Activated CD4-positive, alpha-beta T cell treated with anti-CD3 and anti-CD28 coated beads for 1 hour (primary cell): ENCODE measurements at places on chromosomes 7 and 10.

DNA sequence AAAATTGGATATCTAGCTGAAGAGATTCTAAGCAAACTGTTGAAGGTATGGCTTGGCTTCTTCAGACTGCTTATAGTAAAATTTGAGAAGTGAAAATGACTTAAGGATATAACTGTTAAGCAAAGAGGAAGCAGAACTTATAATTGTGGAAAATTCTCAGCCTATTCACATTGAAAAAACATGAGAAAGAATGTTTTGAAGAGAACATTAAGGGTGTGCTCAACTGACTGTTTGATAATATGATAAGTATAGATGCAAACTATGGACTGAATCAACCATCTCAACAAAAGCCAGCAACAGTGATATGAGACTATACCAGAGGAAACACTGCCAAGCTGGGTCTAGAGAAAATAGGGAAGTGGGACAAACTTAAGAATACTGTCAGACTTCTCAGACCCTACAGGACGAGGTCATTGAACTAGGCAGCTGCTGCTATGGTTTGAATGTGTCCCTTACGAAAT lies 133.1 kb upstream of the PPP1R3A start:
- no peak for DNase-seq

- DNase-seq = no peak
Observed at GRCh38 chr10:69815104-69815503, 13.4 kb downstream of the COL13A1 start.

GRCh38 chr7:132073920-132074589 lies 502.2 kb downstream of the PLXNA4 start:
- DNase-seq = no peak

- DNase-seq = no peak
Observed at GRCh38 chr7:135257-135653, 57.1 kb upstream of the FAM20C start.

DNA sequence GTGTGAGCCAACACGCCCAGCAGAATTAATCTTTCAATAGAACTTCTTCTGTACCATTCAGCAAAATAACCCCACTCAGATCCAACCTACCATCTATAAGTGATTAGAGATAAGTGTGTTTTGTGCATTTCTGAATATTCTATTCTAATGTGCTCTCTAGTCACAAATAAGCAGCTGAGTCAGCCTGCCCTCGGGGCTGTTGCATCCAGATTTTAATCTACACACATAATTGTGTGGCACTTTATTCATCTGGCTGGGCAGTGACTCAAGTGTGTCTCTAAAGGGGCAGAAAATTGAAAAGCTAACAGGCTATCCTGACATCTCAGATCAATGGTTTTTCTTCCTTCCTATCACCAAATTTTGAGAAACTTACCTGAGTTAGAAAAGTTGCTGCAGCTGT lies 60.3 kb downstream of the PRR15 start:
- no peak for DNase-seq

DNA sequence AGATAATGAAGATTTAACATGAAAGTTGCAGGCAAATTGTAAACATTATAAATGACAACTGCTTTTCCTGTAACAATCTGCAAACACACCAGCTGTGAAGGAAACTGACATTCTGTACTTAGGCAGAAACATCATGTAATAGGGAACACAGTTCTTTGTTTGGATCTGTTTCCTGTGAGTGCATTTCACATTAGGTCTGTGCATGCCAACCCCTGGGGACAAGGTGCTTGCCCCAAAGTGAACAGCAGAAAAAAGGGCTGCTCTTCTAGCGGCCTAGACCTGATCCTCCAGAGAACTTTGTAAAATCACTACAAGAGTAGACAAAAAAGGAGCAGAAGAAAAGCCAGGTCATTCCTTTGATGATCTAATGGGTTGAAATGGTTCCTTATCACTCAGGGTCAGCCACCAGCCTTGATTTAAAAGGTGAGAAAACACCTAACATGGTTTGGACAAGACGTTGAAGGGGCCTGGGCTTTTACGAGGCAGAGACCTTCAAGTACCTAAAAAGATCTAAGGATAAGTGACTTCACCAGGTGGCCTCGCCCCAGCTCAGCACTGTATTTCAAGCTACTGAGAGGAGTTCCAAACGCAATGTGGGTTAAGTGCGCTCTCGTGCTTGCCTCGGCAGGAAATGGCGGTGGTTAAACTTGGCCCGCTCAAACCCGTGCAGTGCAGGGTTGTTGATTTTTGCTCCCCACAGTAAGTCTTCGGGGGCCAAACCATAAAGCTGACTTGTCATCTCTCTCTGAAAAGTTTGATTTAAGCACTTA lies 249.7 kb downstream of the CREB5 start:
- no peak for DNase-seq

DNA sequence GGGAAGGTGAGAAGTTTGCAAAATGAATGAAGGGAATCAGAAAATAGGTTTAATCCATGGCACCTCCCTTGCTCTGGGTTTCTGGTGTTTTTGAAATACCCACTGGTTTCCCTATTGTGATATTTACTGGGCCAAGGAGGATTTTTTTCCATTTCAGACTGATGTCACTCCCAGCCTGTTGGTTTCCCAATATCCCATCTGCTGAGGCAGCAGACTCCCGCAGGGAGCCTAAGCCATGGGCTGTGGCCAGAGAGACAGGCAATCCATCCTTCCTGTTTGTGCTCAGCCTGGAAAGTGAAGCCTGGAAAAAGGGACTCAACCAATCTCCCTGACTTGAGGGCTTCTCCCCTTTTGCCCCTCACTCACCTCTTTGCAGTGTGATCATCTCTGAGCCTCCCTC lies 22.8 kb downstream of the FAM107B start:
- DNase-seq = no peak

DNA sequence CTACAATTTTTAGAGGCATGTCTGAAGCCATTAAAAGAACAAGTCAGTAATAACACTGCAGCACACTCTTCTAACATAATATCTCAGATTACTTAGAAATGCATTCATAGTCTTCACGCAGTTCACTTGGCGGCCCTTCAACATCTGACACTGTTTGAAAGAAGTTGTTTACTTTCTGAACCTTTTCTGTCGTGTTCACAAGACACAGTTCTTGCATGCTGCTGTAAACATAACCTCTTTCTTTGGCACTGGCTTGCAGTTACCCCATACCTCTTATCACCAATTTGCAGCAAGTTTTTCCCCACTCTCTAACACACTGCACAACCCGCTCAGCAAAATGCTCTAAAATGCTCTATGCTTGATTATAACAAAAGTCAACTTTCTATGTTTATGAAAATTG lies 12.0 kb downstream of the PIP4K2A start:
- no peak for DNase-seq

- no peak for DNase-seq
Observed at GRCh38 chr7:41084381-41084780, 618.5 kb downstream of the INHBA start.

DNA sequence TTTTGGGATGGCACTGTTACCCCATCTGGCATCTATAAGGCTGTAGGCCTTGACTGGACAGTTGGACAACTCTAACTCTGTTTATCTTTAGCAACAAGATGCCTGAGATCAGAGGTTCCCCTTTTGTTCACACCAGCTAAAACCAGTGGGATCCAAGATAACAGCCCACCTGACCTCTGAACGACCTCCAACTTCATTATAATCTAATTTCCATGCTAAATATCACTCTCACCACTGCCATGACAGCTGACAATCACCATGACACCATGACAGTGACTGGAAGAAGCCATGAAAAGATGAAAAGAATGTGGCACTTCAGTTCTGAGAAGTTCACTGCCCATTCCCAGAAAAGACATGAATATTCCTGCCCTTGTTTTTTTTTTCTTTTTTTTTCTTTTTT lies 281.4 kb upstream of the TAC1 start:
- DNase-seq = no peak

- no peak for DNase-seq
Observed at GRCh38 chr10:123409884-123410283, 255.7 kb downstream of the BUB3 start.

- no peak for DNase-seq
Observed at GRCh38 chr7:30143748-30144251, 9.0 kb downstream of the MTURN start.

DNA sequence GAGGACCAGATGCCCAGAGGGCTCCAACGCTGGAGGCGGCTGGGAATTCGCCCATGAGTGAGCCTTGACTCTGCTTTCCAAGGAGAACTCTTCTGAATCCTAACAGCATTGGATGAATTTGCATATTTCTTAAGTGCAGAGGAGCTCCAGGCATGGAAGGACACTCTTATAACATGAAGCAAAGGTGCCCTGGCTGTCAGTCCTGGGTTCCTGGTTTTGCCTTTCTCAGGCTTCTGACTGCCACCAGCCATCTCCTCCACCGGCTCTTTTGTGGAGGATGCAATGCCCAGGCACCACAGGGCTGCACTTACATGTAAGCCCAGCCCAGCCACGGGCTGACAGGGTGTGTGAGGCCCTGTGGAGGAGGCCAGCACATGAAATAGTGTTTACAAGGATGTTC lies 8.2 kb downstream of the CLRN3 start:
- DNase-seq = no peak

DNA sequence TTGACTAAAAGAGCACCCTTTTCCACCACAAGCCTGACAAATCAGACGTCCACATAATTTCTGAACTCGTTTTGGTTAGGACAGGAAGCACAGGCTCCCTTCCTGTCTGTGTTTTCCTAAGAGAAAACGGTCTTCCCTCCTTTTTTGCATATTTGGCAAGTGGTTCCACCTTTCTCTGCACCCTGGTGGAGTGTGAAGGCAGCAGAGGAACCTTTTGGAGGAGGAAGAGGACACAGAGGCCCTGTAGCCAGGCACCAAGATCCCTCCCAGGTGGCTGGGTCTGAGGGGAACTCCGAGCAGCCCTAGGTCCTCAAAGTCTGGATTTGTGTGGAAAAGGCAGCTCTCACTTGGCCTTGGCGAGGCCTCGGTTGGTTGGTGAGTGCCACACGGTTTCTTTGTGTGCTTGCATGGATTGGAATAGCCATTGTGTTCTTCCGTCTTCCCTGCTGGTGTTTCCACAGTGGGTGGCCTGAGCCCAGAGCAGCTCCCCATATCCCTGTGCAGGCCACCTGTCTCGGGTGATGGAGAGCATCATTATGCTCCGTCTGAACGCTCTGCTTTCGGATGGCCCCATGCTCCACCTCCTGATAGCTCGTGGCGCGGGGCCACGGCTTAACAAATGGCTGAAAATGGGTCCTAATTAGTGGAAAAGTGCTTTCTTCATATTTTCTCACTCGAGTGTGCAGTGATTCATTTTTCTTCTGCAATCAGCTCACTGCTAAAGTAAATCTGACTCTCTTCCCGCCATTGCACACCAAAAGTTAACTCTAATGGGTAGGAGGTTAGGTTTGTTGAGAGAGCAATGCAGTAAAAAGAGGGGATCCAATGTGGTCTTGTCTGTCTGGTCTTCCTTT lies 4.2 kb downstream of the IKZF1 start:
- DNase-seq = no peak

DNA sequence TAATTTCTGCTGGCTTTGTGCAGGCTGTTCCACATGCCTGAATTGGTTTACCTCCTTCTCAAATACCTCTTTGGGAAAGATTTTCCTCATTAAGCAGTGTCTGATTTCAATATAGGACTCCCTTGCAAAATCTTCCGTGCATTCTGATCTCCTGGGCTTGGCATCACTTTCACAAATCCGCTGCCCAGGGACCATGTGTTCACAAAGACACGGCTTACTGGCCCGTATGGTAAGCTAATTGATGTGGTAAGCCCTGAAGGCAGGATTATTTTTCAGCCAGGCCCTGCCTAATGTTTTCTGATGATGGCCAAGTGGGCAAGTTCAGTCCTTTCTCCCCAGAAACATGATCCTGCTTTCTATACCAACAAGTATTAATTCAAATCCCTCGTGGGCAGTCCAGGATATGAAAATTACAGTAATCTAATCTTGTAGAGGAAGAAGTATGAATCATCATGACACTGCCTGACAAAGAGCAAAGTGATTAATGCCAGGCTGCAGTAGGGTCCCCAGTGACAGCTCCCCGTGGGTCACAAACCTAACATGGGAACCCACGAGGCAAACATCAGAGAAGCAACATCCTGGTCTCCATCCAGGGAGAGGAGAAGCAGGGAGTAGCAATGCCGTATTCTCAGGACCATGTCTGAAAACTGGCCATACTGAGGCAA lies 11.6 kb upstream of the SVIL start:
- no peak for DNase-seq

DNA sequence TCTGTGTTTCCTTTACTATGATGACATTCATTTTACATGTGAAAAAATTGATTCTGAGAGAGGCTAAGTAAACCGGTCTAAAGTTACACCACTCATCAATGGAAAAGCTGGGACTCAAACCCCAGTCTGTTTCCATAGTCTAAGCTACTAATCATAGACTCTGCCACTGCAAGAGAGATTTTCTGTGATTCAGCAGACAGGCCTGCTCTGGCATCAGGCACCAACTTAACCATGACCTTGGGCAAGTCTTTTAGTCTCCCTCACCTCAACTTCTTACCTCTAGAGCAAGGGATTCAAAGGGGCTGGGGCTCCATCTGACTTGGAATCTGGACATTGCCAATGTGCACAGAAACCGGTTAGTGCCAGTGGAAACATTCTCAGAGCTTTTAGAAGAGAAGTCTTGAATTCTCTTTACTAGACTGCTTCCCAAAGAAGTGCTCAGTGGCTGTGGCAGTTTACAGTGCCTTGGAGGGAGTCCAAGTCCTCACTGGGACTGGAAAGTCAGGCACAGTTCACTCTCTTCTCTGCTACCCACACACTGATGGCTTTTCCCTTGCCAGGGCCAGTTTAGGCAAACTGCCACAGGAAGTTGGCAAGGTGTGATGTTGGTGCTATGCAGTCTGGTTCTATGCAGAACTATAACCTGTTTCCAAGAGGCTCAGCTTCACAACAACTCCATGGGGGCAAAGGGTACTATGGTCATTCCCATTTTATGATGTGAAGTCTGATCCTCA lies 4.5 kb upstream of the BLNK start:
- no peak for DNase-seq

GRCh38 chr10:77357185-77357584 lies 280.4 kb downstream of the KCNMA1 start:
- no peak for DNase-seq

DNA sequence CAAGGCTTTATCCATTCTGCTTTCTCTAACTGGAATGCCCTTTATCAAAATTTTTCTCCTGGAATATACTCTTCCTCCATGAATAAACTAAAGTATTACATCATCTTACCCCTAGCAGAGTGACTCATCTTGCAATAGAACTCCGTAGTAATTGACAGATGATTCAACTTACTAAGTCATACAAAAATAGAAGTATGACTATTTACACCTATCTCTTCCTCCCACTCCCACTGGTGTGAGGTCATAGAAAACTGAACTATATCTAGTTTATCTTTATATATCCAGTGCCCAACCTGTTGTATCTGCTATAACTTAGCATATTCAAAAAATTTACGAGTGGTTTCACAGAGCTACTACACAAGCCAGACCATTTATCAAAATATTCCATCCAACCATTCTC lies 26.1 kb downstream of the ABCB1 start:
- no peak for DNase-seq
